ENCODE measurements at places on chromosomes 7 and 10.

- DNase-seq, result peak; percentile 65
Observed at GRCh38 chr10:122342293-122343134, 32.0 kb upstream of the PLEKHA1 start.

- peak; percentile 73 for DNase-seq
Observed at GRCh38 chr7:130758429-130759056, 24.5 kb upstream of the KLF14 start.

DNA sequence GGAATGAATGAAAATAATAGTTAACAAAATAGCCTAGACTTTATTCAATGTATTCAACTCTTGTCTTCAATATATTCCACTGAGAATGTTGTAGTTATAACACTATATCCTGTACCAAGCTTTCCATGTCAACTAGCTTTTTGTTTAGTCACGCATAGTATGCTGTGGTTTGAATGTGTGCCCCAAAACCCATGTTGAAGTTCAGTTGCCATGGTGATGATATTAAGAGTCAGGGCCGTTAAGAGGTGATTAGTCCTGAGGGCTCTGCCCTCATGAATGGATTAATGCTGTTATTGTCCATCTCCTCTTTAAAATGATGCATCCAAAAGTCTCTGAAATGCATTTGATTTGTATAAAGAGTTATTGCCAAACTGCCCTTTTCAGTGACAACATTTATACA is 887.6 kb downstream of the NRG3 start:
- DNase-seq, result no peak

DNA sequence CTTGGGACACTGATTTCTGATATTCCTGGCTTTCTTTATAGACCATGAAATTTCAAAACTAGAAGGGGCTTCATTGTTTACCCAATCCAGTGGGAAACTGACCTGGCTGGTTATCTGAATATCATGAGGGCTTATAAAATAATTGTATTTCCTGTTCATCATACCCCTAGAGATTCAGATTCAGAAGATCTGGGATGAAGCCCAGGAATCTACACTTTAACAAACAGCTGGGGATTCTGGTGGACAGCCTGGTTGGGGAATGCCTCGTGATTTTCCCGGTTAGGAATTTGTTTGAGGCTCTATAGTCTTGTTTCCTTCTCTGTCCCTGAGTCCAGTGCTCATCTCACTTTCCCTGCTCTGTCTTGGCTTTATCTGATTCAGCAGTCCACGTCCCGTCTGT is 110.3 kb downstream of the ADRA2A start:
- DNase-seq, result no peak

- DNase-seq, result peak; percentile 22
Observed at GRCh38 chr7:15515252-15515651, 46.6 kb downstream of the AGMO start.

- peak; percentile 96 for DNase-seq
Observed at GRCh38 chr10:69337296-69338132, 59.2 kb downstream of the HK1 start.

DNA sequence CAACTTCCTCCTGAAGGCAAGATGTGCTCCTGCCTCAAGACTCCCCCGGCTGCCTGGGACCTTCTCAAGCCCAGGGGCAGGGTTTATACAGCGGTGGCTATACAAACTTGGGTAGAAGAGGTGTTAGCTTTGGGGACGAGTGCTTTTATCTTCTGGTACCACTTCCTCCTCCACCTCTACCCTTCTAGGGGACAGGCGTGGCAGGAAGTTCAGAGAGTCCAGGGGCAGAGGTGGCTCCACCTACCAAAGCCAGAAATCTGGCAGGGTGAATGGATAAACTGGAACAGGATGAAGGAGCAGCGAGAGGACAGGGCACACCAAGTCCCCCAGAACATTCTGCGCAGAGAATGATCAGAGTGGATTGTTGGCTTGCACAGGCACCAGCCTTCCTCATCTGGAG is 24.0 kb upstream of the TM9SF3 start:
- DNase-seq, result no peak

- DNase-seq, result peak; percentile 88
Observed at GRCh38 chr10:99941942-99942820, 67.6 kb downstream of the DNMBP start.

DNA sequence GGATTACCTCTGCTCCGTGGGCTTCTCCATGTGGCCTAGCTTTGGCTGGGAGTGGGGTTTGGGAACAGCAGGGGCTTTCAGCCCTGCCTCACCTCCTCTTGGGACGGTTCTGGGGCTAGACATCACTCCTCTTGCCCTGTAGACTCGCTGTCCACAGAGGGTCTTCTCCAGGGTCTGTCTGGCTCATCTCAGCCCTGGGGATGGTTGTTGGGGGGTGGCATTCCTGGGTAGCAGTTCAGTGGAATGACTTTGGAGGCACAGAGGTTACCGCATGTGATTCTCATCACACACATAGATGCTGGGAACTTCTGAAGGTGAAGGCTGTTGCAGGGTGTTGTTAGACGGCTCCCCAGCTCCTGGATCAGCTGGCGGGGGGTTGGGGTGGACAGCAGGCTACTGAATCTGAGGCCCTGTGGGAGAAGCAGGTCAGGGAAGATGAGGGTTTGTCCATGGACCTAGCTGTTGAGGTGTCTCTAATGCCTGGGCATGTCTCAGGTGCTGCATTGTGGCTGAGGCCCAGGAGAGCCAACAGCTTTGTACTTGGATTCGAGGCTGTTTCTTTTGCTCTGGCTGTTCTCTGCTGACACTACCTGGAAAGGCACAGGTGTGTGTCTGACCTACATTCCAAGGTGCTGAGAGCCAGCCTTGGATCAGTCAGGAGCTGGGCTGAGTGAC is 23.8 kb downstream of the RAMP3 start:
- no peak for DNase-seq

DNA sequence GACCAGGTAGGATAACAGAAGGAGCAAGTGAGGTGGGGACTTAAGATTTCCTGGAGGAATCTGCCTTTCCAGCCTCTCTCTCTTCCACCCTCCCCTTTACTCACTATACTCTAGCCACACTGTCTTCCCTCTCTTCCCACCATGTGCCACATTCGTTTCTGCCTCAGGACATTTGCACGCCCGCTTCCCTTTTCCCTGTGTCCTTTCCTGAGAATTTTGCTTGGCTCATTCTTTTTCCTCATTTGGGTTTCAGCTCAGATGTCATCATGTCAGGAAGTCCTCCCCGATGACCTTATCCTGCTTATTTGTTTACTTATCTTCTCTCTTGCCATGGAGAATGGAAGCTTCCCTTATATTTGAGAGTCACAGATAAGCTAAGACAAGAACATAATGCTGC is 363.8 kb downstream of the PRPF18 start:
- no peak for DNase-seq

DNA sequence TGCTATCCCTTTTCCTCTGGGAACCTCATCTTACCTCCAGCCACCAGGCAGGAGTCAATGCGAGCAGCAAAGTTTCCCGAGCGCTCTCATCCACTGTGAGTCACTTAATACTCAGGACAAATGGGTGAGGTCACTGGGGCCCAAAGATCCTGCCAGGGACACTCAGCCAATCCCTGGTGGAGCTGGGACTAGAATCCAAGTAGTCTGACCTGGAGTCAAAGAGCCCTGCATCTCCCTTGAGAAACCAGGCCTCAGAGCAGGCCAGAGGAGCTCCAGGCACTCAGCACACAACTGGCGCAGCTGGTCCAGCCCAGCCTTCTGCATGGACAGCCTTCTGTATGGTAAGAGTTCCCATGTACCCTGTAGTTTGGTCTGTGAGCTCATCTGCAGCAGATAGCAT is 142.3 kb downstream of the MAPK8 start:
- peak; percentile 52 for DNase-seq

DNA sequence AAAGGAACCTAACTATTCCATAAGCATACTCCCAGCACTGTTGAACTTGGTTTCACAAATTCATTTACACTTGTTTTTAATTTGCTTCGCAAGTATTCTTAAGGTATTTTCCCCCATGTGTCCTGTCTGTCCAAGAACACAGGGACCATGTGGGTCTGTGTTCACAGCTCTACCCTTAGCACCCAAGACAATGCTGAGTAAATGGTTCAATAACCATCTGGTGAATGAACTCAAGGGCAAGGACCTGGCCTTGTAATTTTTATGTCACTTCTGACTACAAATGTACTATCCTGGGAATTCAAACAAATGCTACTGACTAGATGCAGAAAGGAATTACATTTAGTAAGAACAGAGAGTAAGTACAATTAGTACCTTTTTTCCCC is 43.0 kb upstream of the SLIT1 start:
- DNase-seq, result no peak

All from astrocyte of the spinal cord (primary cell).